Common myeloid progenitor, CD34-positive (primary cell): ENCODE measurements at places on chromosomes 11 and 22.
A peak's percentile ranks its signal among the peaks of the same experiment; 100 is the strongest.

DNA sequence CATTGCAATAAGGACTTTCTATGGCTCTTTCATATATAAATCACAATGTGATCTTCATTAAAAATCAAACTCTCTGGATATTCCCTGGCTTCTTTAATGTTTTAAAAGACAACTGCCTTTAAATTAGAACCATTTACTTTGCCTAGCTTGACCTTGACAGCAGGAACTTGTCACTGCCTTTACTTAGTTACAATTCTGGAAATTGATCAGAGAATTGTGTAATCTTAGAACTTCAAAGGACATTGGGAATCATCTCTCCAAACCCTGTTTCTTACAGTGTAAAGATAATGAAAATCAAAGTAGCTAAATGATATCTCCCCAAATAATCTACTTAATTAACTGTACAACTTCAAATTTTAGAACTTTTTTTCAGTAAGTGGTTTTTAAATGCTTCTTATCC is 517.6 kb upstream of the CCDC179 start:
- DNase-seq, result no peak

- DNase-seq, result no peak
Measured at GRCh38 chr22:31481129-31481528, 8.5 kb downstream of the EIF4ENIF1 start.

- no peak for DNase-seq
Measured at GRCh38 chr11:35158701-35159510, 19.9 kb downstream of the CD44 start.

GRCh38 chr11:131025020-131025419 is 108.7 kb upstream of the SNX19 start:
- no peak for DNase-seq

GRCh38 chr22:36982136-36982535 is 37.1 kb downstream of the TST start:
- DNase-seq, result peak; percentile 31

- peak; percentile 53 for DNase-seq
Measured at GRCh38 chr11:69892237-69892985, 73.2 kb upstream of the FGF3 start.

DNA sequence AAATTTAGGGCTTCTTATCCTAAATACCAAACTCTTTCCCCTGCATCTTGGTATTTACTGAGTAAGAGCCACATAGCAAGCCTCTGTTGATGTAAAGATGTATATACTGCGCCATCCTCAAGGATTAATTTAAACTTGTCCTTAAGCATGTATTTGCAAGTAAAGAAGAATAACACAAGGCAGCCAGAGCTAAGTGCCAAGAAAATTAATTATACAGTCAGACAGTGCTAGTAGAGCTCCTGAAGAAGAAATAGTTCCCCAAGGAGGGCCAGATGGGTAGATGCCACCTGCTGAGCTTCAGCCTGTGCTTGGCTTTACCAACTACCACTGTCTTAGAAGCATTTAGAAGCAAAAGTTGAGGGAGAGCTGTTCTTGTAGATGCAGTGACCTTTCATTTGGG is 470.0 kb downstream of the BUD13 start:
- no peak for DNase-seq

- DNase-seq, result no peak
Measured at GRCh38 chr11:69252490-69252837, 41.5 kb upstream of the MYEOV start.

- peak; percentile 55 for DNase-seq
Measured at GRCh38 chr11:10645212-10645795, 48.3 kb downstream of the IRAG1 start.

GRCh38 chr11:46134540-46134939 is 13.3 kb upstream of the PHF21A start:
- DNase-seq, result no peak

DNA sequence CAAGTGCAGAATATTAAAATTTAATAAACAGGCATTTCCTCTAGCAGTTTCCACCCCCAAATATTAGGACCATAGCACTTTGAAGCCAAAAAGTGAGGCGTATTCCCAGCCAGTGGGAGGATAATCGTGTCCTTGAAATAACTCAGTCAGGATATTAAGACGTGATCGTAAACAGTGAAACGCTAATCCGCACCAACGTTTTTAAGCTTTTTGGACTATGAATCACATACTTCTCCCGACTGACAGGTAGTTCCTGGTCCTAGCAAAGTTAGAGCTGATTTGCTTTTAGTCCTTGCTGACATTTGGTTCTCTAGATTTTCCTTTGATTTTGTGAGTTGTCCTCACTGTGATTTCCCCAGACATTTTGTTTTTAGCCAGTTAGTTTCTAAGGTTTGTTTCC is 197.1 kb upstream of the ARHGAP20 start:
- peak; percentile 31 for DNase-seq

GRCh38 chr22:37599153-37599552 is 9.5 kb upstream of the GGA1 start:
- no peak for DNase-seq

- DNase-seq, result no peak
Measured at GRCh38 chr11:113505541-113506375, 30.6 kb upstream of the DRD2 start.

GRCh38 chr22:42021571-42021970 is 23.0 kb downstream of the WBP2NL start:
- no peak for DNase-seq

- DNase-seq, result no peak
Measured at GRCh38 chr11:73566422-73566821, 31.5 kb downstream of the FAM168A start.

DNA sequence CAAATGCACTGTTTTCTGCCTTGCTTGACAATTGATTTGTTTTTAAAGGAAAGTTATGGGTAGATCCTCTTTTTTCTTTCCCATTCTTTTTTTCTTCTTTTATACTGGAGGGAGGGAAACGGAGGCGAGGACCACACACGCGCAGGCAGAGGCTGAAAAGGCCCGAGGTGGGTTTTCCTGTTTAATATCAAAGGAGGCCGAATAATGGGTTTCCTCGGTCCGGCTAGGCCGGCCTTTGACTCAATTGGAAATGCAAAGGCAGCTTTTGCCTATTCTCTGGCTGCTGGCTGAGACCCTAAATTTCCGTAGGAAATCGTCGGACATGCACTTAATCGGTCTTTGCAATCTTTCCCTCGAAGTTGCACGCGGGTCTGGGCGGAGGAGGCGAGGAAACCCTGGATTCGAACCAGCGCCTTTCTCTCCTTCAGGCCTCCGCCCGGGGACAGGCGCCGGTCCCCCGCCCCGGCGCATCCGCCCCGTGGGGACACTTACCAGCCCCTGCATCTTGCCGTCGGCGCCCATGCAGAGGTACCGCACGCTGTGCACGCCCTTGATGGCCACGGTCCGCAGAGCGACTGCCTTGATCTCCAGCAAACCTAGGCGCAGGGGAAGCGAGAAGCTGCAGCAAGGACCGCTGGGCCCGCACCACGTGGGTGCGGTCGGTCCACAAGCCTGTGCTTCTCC is 911 bp downstream of the FGF19 start:
- DNase-seq, result peak; percentile 21

DNA sequence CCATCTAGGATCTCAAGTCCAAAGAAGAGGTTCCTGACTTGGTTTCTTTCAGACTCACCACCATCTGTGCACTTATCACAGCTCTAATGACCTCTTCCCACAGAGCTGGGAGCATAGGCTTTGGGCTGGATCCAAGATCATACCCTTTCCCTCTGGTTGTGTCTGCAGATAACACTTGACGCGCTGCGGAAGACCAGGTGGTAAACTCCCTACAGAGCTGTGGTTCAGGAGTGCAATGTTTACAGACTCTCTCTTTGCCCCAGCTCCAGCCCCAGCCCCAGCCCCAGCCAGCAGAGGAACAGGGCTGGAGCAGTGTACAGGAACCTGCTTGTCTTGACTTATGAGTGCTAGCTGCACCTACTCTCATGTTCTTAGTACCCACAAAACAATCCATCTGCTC is 274.4 kb upstream of the SYN3 start:
- no peak for DNase-seq

DNA sequence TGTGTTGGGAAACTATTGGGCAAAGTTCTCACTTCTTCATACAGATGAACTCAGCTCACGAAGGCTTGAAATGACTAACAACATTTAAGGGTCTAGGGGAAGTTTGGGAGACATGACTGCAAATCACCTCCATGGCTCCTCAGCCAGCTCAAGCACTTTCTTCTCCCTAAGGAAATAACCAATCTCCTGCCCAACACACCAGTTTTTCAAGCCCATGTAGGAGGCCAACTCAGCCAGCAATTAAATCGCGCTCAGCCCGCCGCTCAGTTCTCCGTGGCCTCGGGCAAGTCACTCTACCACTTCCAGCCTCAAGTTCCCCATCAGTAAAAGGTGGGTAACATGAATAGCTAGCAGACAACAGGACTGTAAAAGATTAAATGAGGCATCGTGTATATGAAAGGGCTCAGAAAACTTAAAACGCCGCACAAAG is 796 bp downstream of the POLDIP3 start:
- no peak for DNase-seq

DNA sequence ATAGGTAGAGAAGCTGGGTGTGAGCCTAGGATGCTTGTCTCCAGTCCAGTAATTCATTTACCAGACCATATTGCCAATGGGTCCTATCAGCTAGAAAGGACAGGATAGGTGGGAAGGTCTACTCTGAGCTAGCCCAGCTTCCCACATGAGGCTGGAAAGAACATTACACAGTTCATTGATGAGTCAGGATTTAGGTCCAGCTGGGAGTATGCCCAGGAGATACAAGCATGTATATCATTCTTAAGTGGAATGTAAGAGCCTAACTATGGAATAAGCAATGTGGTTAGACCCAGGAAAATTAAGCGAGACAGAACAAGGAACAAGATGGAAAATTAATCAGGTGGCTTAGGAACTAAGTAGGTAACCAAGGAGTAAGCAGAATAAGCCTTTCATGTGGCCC is 59.0 kb upstream of the TBCEL start:
- no peak for DNase-seq

DNA sequence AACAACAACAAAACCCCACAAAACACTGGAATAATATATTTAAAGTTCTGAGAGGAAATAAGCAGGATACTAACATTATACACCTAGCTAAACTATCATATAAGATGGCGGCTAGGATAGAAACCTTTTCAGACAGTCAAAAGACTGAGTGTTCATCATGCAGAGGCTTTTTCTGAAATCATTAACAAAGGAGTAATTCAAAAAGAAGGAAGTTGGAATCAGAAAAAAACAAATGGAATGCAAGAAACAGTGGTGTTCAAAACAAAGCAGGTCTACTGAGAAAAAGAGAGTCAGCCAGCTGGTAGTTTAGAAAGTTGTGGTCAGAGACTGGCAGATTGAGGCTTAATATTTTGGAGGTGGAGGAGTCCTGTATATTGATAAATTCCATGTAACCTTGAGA is 30.1 kb upstream of the ZBTB44 start:
- no peak for DNase-seq

DNA sequence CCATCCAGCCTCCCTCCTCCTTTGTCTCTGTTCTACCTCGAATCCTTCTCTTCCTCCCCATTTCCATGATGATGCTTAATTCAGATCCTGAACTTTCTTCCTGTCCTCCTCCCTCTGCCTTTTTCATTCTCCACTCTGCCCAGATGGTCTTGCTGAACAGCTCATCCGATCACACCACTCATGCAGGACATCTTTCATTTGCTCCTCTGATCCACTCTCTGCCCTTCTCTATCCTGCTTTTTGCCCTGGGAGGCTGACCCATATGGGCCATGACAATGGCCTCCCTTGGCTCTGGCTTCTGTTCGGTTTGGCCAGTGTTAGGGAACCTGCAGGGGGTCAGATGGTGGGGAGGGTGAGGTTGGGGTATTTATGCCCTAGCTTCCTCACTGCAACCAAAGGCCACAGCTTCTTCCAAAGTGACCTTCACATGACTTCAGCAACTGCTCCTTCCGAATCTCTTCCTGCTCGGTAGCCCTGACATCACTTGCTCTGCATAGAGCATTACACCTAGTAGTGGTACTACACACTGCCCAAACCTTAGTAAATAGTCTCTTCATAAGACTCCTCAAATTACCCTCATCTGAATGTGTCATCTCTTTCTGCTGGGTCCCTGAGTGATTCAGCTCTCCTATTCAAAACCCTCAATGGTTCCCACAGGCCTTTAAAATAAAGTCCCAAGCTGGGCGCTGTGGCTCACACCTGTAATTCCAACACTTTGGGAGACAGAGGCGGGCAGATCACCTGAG is 32.7 kb upstream of the MICAL2 start:
- DNase-seq, result no peak

- DNase-seq, result no peak
Measured at GRCh38 chr11:65315866-65316226, 1.2 kb downstream of the CDC42EP2 start.

DNA sequence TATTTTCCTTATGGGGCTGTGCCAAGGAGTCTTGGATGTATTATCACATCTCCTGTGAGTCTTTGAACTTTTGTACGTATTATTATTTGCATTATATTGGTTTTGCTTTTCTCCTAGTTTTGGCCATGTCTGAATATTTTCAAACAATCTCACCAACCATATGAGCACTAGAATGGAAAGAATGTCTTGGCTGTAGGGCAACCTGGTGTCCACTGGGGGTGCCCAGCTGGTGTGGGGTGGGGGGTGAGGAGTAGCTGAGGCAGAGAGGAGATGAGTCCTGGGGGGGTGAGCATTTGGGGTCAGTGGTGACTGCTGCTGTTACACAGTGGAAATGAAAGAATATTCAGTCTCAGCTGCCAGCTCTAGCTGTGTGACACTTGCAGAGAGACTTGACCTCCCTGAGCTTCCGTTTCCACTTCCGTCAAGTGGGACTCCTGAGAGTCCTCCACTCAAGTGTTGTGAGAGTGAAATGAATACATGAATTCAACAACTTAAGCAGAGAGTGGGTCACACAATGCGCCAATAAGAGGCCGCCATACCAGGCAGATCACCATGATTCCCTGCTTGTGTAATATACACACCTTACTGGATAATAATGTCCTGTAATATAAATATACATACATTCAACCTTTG is 12.7 kb upstream of the PVALB start:
- DNase-seq, result no peak

GRCh38 chr22:21984793-21985192 is 2.2 kb upstream of the TOP3B start:
- DNase-seq, result no peak

GRCh38 chr11:69651834-69652620 is 11.1 kb downstream of the CCND1 start:
- DNase-seq, result no peak

GRCh38 chr11:69567951-69568808 is 72.8 kb upstream of the CCND1 start:
- DNase-seq, result no peak

DNA sequence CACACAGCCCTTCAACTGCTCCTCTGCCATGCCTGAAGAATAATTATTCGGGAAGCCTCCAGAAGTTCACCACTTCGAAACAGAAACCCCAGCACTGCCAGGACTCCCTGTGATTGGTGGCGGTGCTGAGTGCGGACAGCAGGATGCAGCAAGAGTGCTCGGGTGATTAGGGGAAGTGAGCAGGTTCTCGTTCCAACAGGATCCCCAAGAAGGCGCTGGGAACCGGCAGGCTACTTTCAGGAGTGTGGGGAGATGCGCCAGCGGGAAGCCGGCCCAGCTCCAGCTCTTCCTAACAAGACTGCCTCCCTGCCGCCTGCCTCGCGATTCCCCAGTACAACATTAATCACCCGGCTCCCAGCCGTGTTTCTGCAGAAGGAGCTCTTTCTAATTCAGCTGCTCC is 630.2 kb downstream of the BRD1 start:
- no peak for DNase-seq
